ENCODE measurements at places on chromosomes 7 and 10. TPM values are rescaled to one million over a fixed set of nuclear protein-coding genes. Genes with fewer than 3 reads are reported as not detected.

The DLX5 gene
- total RNA-seq: not detected

The HMX2 gene
- total RNA-seq: not detected

The ZNF503 gene
- 36.2 TPM for total RNA-seq

The HECW1 gene
- total RNA-seq: 1.6 TPM

The PRKCQ gene
- 9.8 TPM for total RNA-seq

The TMEM176A gene
- total RNA-seq: 63.7 TPM

GRCh38 chr10:127198307-127198706 lies 1.9 kb upstream of the INSYN2A start:
- no peak for DNase-seq

- peak; percentile 91 for DNase-seq
These were observed 2.8 kb downstream of the AGAP3 start for GRCh38 chr7:151088856-151089699.

DNA sequence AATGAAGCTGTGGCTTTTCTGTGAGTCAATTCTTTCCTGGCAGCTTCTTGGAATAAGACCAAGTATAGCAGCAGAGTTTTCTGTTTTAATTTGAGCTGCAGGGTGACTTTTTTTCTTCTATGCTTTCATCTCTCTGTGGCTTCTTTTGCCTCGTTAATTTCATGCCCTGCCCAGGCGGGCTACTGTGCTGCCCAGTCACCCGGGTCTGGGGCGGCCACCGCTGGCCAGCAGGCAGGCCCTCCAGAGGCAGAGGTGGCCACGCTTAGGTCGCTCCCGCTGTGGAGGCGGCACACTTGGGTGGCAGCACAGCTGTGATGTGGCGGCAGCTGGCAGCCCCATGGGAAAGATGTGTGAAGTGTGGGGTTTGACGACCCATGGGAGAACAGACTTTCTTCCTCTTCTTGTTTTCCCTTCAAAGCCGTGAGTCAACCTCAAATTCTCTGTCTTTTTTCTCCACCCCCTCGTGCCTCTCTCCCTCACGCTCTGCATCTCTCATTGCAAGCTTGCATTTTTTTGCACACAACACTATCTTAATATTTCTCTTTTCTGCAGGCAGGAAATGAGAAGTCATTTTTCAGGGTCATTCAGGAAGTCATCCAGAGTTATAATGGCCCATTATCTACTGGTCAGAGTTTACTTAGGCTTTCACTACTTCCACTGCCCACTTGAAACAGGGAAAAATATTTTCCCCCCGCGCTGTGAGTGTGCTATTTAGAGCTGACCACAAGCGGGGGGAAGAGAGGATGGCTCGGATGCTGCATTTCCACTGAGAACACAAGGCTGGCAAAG lies 67.8 kb downstream of the EGFR start:
- peak; percentile 69 for DNase-seq

DNA sequence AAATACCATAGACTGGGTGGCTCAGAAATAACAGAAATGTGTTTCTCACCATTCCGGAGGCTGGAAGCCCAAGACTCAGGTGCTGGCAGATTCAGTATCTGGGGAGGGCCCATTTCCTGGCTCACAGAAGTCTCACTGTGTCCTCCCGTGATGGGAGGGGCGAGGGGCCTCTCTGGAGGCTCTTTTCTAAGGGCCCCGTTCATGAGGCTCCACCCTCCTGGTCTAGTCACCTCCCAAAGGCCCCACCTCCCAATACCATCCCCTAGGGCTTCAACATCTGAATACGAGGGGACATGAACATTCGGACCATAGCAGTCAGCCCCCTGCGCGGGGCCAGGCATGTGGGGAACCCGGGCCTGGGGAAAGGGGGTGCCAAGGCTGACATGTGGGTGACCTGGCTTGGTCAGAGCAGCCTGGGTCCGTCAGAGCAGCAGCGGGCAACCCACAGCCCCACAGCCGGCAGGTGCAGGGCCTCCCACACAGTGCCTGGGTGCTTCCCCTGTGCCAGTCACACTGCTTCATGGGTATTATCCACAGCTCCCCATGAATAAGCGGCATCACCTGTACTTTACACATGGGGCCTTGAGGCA lies 13.3 kb upstream of the CNPY1 start:
- no peak for DNase-seq

DNA sequence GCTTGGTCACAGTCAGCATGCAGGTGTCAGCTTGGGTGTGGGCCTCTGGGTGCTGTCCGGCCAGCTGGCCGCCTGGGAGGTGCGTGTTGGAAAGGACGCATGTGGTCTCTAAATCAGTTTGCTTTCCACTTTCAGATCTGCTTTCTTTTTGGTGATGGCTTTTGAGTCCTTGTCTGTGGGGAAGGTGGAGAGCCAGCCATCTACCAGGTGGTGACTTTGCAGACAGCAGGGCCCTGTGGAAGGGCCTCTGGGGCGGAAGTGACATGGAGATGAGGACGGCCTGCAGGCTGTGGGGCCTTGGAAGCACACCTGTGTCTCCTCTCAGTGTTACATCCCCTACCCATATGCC lies 59.4 kb downstream of the WDR37 start:
- no peak for DNase-seq

GRCh38 chr7:85686401-85687181 lies 499.7 kb upstream of the SEMA3D start:
- DNase-seq: no peak

- DNase-seq: peak; percentile 48
These were observed 129.2 kb downstream of the ADCY1 start for GRCh38 chr7:45703373-45703821.

GRCh38 chr10:92830478-92831389 lies 17.6 kb upstream of the EXOC6 start:
- no peak for DNase-seq

GRCh38 chr7:152865011-152865410 lies 105.5 kb downstream of the ACTR3B start:
- no peak for DNase-seq

- DNase-seq: no peak
These were observed 618 bp upstream of the RELN start for GRCh38 chr7:103989785-103990767.

GRCh38 chr7:129728875-129729467 lies 117.5 kb downstream of the NRF1 start:
- DNase-seq: no peak

DNA sequence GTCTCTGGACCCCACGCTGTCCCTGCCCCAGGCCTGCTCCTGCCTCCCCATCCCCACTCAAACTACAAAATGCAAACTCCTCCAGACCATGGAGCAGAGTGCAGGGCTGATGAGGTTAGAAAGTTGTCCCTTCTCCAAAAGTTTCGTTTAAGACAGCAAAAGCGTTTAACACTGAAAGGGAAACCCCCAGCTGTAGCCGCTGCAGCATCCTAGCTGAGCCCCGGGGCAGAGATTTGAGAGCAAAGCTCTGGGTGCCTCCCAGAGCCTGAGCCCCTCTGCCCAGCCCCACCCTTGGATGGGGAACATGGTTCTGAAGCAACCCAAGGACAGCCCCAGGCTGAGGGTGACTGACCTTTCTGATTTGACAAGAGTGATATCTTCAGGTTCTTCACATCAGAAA lies 52.8 kb upstream of the ENO4 start:
- DNase-seq: no peak

- DNase-seq: no peak
These were observed 208.0 kb downstream of the ZNF365 start for GRCh38 chr10:62582101-62582705.

GRCh38 chr7:149050941-149051340 lies 22.6 kb upstream of the PDIA4 start:
- DNase-seq: no peak

DNA sequence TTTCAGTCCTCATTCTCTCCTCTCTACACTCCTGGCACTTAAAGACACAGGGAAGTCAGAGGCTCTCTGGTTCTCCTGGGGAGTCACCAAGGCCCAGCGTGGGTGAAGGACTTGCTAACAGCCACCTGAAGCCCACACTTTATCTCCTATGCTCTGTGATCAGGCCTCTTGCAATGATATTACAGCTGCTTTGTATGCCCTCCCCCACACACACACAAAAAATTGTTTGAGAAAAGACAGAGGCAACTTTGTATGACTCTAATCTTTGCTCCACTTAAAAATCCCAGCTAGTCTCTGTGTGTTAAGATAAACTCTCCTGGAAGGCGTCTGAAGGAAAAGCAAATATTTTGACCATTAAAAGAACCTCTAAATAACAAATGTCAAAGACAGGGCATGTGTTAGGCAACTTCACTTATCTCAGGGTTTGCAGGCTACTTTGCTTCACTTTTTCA lies 507.2 kb downstream of the TNS3 start:
- DNase-seq: no peak

- DNase-seq: no peak
These were observed 16.1 kb upstream of the CSGALNACT2 start for GRCh38 chr10:43122096-43122495.

DNA sequence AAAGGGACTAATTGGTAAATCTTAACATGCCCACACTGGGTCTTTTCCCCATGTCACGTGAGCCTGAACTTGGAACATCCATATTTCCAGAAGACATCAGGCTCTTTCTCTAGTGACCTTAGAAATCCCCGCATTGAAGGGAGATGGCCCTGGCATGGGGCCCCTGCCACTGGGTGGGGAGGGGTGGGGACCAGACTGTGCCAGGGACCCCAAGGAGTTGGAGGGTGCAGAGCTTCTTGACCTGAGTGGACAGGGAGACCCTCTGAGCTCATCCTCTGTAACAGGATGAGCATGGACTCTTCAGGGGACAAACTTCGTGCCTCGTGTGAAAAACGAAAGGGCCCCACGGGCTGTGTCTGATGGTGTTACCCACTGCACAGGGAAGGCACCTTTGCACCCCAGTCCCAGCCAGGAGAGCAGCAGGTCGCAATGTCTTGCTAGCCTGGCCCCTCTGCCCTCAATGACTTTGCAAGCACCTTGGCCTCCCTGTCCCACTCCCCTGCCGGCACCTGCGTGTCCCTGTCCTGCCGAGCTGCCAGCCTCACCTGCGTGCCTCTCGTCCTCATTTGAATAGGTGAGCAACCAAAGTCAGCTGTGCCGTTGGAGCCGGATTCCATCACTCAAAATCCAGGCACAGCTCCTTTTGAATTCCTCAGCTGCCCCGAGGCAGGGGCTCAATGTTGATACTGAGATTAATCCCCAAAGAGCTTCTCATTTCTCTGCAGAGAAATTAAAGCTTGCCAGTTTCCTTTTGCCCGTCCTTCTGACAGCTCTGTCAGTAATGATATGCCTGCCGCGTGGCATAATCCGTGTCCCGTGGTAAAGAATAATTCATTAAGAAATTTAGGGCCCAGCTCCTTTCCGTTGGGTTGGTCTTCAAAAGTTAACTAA lies 234.9 kb downstream of the EBF3 start:
- no peak for DNase-seq

DNA sequence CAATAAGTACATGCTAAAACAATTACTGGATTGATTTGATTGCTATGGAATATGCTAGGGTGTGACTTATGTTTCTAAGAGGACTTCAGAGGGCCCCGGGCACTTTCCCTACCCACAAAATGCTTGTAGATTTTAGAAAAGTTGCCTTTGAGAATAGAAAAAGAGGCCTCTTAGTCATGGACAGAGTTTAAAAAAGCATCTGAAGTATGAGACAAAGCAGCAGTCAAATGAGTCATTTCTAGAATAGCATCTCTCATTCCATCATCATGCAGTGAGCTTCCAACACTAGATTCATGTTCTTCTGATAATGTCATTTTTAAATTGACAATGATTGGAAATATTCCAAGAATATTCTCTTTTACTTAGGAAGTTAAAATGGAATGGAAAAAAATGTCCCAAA lies 675.1 kb upstream of the PCDH15 start:
- DNase-seq: no peak

DNA sequence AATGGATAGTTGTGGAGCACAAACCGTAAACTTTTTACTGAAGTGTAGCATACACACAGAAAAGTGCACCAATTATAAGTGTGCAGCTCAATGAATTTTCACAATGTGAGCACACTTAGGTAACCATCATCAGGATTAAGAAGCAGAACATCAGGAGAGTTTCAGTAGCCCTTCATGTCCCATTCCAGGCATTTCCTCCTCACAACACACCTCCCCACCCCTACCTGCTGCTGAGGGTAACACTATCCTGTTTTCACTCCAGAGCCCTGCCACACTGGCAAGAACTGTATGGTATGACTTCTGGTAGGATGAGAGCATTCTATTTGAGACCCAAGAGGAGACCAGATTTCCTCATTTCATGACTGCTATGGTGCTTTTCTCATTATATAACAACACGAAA lies 166.5 kb downstream of the PPP1R3A start:
- DNase-seq: no peak

DNA sequence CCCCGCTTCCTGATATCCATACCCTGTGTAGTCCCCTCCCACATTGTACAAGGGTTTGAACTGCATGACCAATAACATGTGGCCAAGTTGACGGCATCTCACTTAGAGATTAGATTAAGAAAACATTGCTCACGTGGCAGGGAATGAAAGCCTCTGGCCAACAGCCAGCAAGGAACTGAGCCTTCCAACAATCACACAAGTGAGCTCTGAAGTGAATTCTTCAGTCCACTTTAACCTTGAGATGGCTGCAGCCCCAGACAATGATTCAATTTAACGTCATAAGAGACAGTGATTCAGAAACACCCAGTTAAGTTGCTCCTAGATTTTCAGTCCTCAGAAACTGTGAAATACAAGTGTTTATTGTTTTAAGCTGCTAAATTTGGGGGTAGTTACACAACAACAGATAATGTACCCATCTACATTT lies 165.9 kb upstream of the PLXNA4 start:
- DNase-seq: peak; percentile 75

- peak; percentile 48 for DNase-seq
These were observed 21.8 kb downstream of the ZNF775 start for GRCh38 chr7:150400788-150401423.

- no peak for DNase-seq
These were observed 146.6 kb downstream of the WDR11 start for GRCh38 chr10:120997756-120998155.

- DNase-seq: no peak
These were observed 171.5 kb downstream of the ZMYND11 start for GRCh38 chr10:306675-307185.

DNA sequence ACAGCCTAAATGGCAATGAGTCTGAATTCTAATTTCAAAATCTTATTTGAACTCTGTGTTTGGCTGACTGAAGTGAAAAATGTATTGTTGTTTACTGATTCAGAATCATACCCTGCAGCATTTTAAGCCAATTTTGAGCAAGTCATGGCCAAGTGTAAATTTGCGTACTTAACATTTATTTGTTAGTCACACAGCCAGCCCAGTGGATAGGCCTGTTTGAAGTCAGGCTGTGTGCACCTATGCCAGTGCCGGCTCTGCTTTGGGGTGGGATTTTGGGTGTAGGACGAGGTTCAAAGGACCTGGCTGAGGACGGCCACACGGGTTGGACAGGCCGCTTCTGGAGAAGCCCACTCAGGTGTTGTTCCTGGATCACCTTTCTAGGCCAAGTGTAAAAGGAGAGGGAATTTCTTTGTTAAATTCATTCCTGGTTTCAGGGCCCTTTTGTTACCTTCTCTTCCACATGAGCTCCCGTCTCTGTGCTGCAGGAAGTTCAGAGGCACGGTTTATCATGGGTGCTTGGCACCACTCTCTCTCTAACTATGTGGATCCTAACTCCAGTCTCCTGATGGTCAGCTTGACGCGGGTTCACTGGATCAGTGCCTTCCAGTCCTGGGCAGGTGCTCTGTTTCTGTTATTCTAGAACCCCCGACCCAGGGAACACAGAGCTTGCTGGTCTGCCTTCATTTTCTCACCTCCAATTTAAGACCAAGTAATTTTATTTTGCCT lies 84.7 kb downstream of the CCNY start:
- no peak for DNase-seq

All from upper lobe of right lung (tissue), 1 donor.